LHCN-M2 (cell line): ENCODE measurements at places on chromosomes 2 and 18. TPM values are rescaled to one million over a fixed set of nuclear protein-coding genes. Genes with fewer than 3 reads are reported as not detected.

Gene ZSWIM2
- total RNA-seq, result 0.06 TPM in 1 of 2 replicates, not detected in the other

Gene MYOM1
- total RNA-seq, result under 0.01 and 0.06 TPM in 2 replicates

Gene RAB17
- 0.19 and 2.0 TPM in 2 replicates for total RNA-seq

Gene ASNSD1
- total RNA-seq, result 74.6 and 79.4 TPM in 2 replicates

Gene DLGAP1
- total RNA-seq, result 0.06 and 0.46 TPM in 2 replicates

Gene PUM2
- total RNA-seq, result 21.2 and 27.4 TPM in 2 replicates

Gene STAT4
- 0.13 and 0.75 TPM in 2 replicates for total RNA-seq

Gene LAMA3
- total RNA-seq, result 3.3 and 4.2 TPM in 2 replicates

Gene ST8SIA3
- total RNA-seq, result not detected in 2 replicates

Gene ABHD1
- total RNA-seq, result 0.17 TPM in 1 of 2 replicates, not detected in the other

Gene CCT4
- total RNA-seq, result 203 and 205 TPM in 2 replicates

Gene ASB18
- not detected in 2 replicates for total RNA-seq

Gene PLCD4
- total RNA-seq, result 6.6 and 9.5 TPM in 2 replicates

Gene SERPINB12
- 0.29 TPM in 1 of 2 replicates, not detected in the other for total RNA-seq

Gene TNFAIP6
- 20.3 and 21.3 TPM in 2 replicates for total RNA-seq
